ENCODE measurements at places on chromosomes 11 and 22.

GRCh38 chr11:22304337-22304961 lies 33.7 kb upstream of the SLC17A6 start:
- peak; percentile 70 for DNase-seq

- peak; percentile 98 for DNase-seq
Measured at GRCh38 chr11:65890324-65891218, at the start of gene CCDC85B. CCDC85B (plus strand) TSS chr11:65890673; CDS start chr11:65890784, 111 bp downstream.

DNA sequence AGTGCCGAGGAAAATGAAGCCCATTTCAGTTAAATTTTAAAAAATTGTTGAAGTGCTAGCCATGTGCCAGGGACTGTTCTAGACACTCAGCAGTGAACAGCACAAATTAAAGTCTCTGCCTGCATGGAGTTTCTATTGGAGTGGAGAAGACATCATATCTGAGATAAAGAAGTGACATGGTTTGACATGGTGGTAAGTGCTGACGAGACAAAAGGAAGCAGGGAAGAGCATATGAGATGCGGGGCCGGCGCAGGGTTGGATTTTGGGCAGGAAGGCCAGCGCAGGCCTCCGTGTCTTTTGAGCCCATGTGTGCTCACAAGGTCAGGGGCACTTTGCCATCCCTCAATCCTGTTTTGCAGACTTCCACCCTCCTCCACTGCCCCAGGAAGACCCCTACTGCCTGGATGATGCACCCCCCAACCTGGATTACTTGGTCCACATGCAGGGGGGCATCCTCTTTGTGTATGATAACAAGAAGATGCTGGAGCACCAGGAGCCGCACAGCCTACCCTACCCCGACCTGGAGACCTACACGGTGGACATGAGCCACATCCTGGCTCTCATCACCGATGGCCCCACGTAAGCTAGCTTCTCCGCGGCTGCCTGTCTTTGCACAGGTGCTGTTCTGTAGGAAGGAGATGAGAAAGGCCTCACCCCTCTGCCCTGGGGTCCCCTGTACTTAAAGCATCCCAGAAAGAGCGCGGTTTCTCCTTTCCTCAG lies 29.6 kb downstream of the AMPD3 start:
- no peak for DNase-seq

DNA sequence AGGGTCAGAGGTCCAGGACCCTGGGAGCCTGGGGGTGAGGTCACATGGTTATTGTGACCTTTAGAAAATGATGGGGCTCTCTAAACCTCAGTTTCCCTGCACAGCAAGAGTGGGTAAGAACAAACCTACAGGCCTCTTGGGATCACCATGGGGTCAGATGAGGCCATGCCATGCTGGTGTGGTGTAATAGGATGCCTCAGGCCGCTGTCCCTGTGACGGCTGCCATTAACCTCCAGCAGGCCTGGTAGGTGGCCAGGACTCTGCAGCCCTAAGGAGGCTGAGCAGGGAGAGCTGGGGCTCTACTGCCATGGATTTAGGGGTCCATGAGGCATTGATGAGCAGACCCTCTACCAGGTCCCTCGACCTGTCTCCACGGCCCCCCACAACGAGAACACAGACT lies 265.5 kb downstream of the CTTN start:
- no peak for DNase-seq

GRCh38 chr11:63847363-63847762 lies 8.5 kb downstream of the MARK2 start:
- DNase-seq: no peak

GRCh38 chr11:119615003-119615881 lies 113.8 kb downstream of the NECTIN1 start:
- peak; percentile 46 for DNase-seq

GRCh38 chr11:120432056-120433018 lies 79.2 kb upstream of the GRIK4 start:
- peak; percentile 91 for DNase-seq

DNA sequence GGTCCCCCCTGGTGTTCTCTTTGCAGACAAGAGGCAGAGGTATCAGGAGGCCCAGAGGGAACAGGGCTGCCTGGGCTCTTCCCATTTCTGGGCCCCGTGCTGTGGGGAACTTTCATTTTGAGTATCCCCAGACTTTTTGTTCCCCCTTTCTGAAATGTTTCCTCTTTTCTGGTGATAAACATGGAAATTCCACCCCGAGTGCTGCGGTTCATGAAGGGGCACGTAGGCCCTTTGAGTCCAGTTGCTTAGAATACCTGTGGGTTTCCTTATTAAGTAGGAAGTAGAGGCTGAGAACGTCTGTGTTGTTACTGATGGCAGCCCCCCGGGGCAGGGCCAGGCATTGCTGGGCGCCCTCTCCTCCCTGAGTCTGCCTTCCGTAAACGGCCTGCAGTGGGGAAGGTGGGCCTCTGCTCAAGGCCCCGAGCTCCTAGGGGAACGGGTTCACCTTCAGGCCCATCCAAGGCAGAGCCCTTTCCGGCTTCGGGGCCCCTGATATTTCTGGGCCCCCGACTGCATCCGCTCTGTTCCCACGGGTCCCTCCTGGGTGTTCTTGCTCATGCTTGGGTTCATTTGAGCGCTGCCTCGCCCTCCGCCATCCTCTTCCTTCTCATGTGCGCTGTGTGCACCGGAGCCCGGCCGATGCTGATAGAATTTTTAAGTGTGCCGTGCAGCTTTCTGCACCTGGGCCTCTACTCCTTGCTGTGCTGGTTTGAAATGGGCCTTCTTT lies 12.0 kb downstream of the TBC1D22A start:
- peak; percentile 27 for DNase-seq

DNA sequence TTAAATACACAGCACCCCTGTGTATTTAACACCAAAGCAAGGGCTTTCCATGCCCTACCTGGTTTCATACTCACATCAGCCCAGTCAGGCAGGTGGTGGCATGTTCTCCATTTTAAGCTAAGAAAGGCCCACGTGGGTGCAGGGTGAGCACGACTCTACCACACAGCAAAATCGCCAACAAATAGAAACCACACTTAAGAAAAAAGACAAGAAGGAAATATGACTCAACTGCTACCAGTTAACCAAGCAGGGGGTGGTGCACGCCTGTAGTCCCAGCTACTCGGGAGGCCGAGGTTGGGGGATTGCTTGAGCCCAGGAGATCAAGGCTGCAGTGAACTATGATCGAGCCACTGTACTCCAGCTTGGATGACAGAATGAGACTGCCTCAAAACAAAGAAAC lies 35.2 kb upstream of the TFIP11 start:
- DNase-seq: peak; percentile 35

- peak; percentile 47 for DNase-seq
Measured at GRCh38 chr11:10930224-10930971, 72.5 kb upstream of the ZBED5 start.

- DNase-seq: no peak
Measured at GRCh38 chr11:37370817-37371216, 772.8 kb upstream of the RAG2 start.

DNA sequence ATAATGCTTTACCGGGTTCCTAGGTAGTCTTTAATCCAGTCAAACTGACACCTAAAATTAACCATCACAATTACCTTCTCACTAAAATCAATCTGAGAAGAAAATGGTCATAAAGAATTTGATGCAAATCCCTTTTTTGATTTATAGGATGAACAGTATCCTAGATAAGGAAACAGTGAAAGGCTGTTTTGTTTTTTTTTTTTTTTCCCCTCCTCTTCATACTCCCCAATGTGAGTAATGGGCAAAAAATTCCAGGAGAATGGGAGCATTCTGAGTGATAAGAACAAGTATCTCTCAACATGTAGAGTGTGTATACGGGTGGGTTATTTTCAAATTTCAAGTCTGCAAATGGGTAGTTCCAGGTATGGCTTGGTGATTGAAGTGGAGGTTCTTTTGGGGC lies 28.4 kb downstream of the GRAMD1B start:
- DNase-seq: no peak

GRCh38 chr22:36546092-36546804 lies 17.3 kb upstream of the EIF3D start:
- peak; percentile 85 for DNase-seq

- DNase-seq: no peak
Measured at GRCh38 chr11:34499719-34500500, 13.7 kb downstream of the ELF5 start.

DNA sequence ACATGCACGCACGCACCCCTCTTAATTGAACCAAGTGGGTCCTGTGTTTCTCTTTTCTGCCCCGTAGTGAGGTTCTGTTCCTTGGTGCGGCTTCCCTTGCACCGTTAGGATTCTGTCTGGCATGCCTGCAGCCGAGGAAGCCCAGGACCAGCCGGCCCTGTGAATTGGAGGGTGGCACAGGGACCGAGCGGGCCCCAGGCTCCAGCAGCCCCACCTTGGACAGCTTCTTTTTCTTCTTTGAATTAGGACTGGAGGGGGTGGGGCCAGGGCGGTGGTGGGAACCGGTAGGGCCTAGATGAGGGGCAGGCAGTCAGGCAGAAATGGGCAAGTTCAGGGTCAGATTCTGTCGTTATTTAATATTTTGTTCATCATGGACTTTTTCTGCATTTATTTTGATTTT lies 94.7 kb downstream of the MPPED1 start:
- DNase-seq: no peak

DNA sequence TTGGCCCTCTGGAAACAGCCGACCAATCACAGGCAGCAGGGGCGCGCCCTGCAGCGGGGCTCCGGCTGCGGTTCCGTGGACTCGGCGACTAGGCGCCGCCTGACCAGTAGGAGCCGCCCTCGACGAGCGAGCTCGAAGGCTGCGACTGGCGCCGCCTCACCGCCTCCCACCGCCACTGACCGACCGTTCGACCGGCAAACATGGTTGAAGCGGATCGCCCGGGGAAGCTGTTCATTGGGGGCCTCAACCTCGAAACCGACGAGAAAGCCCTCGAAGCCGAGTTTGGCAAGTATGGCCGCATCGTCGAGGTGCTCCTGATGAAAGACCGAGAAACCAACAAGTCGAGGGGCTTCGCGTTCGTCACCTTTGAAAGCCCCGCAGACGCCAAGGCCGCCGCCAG lies at the start of gene RBMXL2:
Gene RBMXL2, plus strand, starts transcription at position 78 of the 400 bp plus-strand sequence. Its CDS starts 123 bp downstream, at position 201.
- no peak for DNase-seq

DNA sequence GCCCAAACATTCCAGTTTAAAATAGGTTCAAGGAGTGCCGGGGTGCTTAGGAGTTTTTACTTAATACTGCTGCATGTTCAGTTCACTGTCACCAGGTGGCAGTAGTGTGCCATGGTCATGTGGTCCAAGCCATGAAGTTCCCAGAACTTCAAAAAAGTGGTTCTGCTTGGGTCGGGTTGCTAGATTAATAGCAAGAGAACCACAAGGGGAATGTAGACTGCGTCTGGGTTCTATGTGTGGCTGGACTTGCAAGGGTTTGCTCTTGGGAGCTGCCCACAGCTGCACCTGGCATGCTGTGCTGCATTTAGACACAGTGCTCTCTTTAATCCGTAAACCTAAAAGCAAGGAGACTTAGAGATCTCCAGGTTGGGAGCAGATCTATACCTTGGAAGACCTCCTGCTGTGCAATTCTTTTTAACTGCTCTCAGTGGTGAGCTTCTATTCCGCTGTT lies 6.5 kb upstream of the SPON1 start:
- DNase-seq: peak; percentile 77

GRCh38 chr11:124754710-124755109 lies 2.7 kb upstream of the VSIG2 start:
- no peak for DNase-seq

GRCh38 chr11:88507771-88508417 lies 170.4 kb upstream of the CTSC start:
- DNase-seq: no peak

DNA sequence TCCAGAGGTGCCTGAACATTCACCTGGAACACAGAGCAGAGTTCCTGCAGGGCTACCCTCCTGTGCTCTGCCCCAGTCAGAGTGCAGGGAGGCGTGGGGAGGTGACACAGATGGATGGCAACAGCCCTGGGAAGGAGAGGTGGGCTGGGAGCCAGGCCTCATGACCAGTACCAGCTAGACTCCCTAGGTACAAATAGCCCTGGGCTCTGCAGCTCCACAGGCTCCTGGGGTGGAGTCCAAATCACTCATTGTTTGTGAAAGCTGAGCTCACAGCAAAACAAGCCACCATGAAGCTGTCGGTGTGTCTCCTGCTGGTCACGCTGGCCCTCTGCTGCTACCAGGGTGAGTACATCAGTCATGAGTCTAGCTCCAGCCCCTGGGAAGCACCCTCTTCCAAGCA lies at the start of gene SCGB1D2:
Gene SCGB1D2, plus strand, starts transcription at position 219 of the 400 bp plus-strand sequence. Its CDS starts 69 bp downstream, at position 288.
- no peak for DNase-seq

GRCh38 chr22:32862936-32863661 lies 61.6 kb downstream of the TIMP3 start:
- no peak for DNase-seq
